ENCODE measurements at places on chromosomes 12 and 14.
A peak's percentile ranks its signal among the peaks of the same experiment; 100 is the strongest.

DNA sequence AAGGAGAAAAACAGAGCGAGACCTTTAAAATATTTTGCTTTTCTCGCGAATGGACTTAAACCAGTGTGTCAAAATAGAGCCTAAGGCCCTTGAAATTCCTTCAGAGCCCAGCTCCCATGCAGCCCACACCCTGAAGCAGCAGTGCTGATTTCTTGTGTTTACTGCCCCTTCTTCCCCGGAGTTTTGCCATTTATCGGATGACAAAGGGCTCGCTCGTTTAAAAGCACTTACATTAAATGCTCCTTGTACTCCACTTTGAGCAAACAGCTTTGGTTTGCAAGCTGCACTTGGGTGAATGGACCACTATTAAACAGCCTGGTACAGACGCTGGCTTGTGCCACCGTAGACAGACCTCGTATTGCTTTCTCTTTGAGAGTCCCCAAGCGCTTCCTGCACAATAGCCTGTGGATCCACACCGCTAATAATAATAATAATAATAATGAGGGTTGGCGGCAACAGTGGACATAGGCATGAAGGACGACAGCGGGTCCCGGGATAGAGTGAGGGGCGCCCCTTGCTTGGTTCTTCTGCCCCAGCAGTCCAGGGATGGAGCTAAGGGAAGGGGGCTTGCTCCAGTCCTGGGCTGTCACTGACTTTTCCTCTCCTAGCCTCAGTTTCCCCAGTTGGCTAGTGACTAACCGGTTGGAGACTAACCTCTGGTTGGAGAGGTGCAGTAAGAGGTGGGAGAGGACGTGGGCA, 6.6 kb downstream of the DLK1 start:
- DNase-seq: no peak

DNA sequence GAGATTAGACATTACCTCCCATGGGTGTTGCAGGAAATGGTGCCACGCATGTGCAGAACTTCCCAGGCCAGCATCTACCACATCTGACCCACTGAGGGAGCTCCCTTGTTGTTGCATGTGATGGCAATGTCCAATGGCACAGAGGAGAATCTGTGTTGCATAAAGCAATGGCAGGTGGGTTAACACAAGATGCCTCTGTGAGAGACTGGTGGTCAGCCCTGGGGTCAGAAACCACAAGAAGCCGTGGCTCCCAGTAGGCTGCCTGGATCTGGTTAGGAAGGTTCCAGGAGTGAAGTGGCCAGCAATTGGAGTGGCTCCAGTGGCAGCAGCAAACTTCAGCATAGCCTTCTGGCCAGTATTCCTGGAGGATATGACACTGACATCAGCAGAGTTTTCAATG, 65.9 kb upstream of the HMGA2 start:
- no peak for DNase-seq

DNA sequence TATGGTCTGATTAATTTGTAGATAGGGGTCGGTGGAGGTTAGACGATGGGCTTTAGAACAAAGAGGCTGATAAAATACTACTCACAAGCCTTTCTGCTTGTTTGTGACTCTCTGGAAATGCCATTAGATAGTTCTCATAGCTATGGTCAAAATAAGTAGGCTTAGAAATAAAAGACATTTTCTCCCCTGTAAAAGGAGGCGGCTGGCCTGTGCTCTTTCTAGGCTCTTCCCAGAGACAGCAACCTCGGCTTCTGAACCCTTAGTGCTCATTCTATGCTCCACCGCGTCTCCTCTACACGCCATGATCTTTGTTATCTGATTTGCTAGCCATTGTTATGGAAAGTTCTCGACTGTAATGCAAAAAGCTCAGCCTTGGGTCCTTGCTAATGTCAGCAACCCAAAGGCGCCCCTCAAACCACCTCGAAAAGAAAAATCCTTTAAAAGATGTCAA, 64.5 kb downstream of the CRADD start:
- DNase-seq: no peak

DNA sequence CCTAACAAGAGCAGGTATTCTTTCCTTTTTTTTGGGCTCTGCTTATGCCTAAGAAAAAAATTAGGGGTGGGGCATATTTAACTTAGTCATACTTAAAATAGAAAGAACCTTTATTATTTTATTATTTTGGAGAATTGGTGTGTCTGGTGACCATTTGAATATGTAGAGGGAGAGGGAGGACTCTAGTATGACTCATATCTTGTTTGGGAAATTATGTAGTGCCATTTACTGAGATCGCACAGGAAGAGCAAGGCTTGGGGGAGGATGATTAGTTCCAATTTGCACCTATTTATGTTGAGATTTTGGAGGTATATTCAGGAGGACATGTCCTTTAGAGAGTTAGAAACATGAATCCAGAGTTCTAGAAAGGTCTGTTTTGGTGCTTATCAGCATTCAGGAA, 9.9 kb downstream of the ZNF410 start:
- DNase-seq: no peak

DNA sequence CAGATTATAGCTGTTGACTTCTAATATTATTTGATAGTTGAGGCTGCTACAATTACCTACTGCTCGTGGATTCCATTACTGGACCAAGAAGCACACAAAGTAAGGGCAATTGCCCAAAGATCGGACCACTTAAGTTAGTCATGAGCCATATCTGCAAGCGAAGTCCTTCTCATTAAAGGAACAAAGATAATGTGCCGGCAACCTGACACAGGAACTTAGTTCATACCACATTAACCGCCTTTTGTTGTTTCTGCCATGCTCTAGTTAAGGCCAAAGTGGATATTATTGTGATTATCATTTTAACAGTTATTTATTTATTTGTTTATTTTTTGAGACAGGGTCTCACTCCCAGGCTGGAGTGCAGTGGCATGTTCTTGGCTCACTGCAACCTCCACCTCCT, 38.1 kb upstream of the TMED10 start:
- no peak for DNase-seq

- no peak for DNase-seq
Observed at GRCh38 chr12:20513189-20513588, 144.9 kb downstream of the PDE3A start.

GRCh38 chr14:49512147-49512551, 74.0 kb downstream of the RPS29 start:
- DNase-seq: no peak

DNA sequence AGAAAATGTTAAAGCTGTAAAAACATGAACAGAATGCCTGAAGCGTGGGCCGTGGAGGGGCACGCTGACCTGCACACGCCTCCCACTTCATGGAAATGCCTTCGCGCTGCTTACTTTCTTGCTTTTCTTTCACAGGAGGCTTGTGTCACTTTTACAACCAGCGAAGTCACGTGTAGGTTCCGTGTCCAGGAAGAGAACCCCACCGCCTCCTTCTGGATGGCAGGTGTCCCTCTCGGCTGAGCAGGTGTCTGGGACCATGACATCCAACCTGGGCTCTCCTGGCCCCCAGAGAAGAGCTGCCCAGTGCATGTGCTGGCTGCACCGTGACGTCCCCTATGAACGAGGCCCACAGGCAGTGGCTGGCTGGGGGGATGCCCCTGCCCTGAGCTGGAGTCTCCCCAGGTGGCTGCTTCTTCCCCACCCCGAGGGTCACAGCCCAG, 345.0 kb upstream of the SFSWAP start:
- no peak for DNase-seq

- DNase-seq: no peak
Observed at GRCh38 chr12:208813-209212, 5.1 kb downstream of the SLC6A12 start.

- DNase-seq: no peak
Observed at GRCh38 chr12:6253278-6253677, 53.1 kb downstream of the CD9 start.

GRCh38 chr12:49707128-49707811, at the start of gene FMNL3:
FMNL3 (minus strand) TSS chr12:49707405; CDS start chr12:49707180, 225 bp downstream.
- peak; percentile 97 for DNase-seq

- no peak for DNase-seq
Observed at GRCh38 chr12:88909510-88909909, 329.2 kb upstream of the KITLG start.

GRCh38 chr12:3308609-3309008, 182.4 kb upstream of the PRMT8 start:
- DNase-seq: no peak

GRCh38 chr12:111773801-111774551, 7.2 kb downstream of the ALDH2 start:
- DNase-seq: no peak

GRCh38 chr12:47725893-47726292, 603 bp upstream of the ENDOU start:
- DNase-seq: no peak

GRCh38 chr14:102556098-102556677, 36.3 kb upstream of the RCOR1 start:
- no peak for DNase-seq

GRCh38 chr14:68966872-68967301, 12.2 kb downstream of the ACTN1 start:
- no peak for DNase-seq

GRCh38 chr14:43687921-43688320, 819.2 kb downstream of the FSCB start:
- DNase-seq: no peak

- no peak for DNase-seq
Observed at GRCh38 chr12:30847259-30847658, 79.3 kb upstream of the TSPAN11 start.

GRCh38 chr14:27435923-27436670, 838.3 kb upstream of the NOVA1 start:
- no peak for DNase-seq

DNA sequence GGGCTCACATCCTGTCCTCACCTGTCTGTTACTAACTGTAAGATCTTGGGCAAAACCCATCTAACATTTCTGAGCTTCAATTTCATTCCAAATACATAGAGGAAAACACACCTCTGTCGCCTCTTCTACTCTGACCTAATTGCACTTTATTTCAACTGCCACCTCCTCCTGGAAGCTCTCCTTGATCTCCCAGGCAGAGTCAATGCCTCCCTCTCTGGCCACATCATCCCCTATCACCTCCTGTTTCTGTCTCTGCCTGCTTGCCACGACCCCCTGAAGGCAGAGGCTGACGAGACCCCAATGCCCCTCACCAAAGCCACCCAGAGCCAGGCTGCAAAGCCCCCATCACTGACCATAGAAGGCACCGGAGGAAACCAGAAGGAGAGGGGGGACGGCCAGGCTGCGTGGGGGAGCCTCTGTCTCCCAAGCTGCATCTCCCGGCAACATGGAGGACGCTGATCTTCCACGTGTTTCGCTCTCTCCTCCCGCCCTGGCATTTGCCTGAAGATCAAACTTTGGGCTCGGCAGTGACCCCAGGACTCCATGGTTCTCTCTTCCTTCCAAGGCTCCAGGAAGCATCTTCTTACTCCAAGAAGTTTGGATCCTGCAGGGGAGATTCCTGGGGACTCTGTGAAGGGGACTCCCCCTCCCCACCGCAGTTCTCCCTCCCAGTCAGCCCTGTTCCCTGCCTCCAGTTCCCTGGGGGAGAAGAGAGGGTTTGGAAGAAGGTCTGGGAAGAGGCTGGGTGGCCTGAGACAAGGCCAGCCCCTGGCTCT, 50.1 kb upstream of the BCL11B start:
- no peak for DNase-seq

DNA sequence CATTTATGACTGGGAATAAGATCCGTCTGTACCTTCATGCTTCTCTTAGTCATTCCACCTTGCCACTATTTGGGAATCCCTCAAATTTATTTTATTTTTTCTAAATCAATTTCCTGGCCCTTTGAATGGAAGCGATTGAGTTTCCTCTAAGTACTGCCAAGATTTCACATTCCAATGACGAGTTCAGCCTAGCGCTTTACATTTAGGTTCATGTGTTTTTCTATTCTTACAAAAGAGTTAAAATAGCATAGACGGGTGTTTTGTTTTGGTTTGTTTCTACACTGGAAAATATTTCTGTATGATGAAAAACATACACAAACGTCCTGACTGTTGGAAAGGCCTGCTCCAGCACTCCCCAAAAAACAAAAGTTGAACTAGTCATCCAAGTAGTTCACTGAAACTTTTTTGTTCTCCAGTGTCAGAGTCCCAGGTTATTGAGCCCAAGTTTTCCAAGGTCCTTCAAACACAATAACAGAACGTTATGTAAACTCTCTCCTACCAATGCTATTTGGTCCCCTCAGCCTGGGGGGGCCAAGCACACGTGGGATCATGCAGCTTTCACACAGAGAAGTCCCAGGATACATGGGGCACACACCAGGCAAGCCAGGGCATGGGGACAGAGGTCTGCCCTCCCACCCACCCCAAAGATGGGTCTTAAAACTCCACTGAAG, 74.8 kb upstream of the FOXN3 start:
- no peak for DNase-seq

DNA sequence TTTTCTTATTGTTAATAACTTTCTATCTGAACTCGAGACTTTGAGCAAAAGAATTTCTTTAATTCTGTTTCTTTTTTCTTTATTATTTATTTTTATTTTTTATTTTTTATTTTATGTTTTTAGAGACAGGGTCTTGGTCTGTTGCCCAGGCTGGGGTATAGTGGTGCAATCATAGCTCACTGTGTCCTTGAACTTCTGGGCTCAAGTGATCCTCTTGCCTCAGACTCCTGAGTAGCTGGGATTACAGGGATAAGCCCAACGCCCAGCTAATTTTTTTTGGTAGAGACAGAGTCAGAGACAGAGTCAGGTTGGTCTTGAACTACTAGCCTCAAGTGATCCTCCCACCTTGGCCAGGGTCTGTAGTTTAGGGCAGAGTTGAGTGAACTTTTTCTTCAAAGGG, 18.5 kb downstream of the METAP2 start:
- DNase-seq: no peak

Measured in activated CD8-positive, alpha-beta memory T cell treated with anti-CD3 and anti-CD28 coated beads for 4 hours (primary cell).